IMR-90 (cell line): ENCODE measurements at places on chromosomes 13 and 19. TPM values are rescaled to one million over a fixed set of nuclear protein-coding genes. Genes with fewer than 3 reads are reported as not detected.
A peak's percentile ranks its signal among the peaks of the same experiment; 100 is the strongest.

Gene RNF17
- 0.01 and 0.03 TPM in 2 replicates for polyA plus RNA-seq

GRCh38 chr19:49189259-49189658, 31.7 kb downstream of the TRPM4 start:
- DNase-seq = no peak

Gene C13orf42
- polyA plus RNA-seq = not detected in 2 replicates

GRCh38 chr13:108349269-108349668, 79.8 kb downstream of the TNFSF13B start:
- DNase-seq = no peak

DNA sequence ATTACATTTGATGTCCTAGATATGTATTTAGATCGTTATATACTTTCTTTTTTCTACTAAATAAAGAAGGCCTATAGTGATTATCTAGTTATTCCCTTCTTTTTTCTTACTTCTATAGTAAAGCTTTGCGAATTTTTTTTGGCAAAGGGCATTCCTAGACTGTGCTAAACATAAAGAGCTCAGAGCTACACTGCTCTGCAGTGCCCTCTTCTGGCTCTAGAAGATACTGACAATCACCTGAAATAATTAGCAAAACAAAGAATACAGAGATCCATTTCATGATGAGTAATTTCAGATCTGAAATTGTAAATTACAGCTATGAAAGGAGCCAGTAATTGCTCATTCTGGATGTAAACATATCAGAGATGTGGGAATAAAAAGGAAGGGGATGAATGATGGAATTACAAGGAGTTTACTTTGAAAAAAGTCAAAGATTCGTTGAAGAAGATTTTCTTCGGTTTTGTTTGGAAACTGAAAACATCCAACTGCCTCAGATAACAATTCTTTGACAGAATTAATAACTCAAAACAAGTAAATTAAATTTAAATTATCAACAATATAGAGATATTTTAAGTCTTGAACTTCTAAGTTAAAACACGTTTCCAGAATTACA, 288.5 kb downstream of the NALCN start:
- DNase-seq = peak; percentile 53

GRCh38 chr19:6693056-6693471, 23.1 kb upstream of the TNFSF14 start:
- DNase-seq = no peak

DNA sequence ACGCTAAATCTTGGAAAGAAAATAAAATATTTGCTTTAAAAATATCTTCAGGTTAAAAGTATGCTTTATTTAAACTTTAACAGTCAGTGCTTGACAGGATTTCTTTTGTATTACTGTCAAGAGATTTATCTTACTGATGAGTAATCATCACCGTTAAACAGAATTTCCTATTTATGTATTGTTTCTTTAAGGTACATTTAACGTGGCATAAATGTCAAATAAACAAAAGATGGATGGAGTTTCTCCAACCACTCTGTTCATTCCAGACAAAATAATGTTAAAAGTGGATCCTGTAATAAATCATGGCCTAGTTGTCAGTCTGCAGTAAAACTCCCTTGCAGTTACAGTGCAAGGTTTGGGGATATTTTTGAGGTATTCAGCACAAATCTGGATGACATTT, 298.3 kb downstream of the DIAPH3 start:
- peak; percentile 5 for DNase-seq

GRCh38 chr19:35207391-35207871, 21.1 kb downstream of the FAM187B start:
- DNase-seq = no peak

DNA sequence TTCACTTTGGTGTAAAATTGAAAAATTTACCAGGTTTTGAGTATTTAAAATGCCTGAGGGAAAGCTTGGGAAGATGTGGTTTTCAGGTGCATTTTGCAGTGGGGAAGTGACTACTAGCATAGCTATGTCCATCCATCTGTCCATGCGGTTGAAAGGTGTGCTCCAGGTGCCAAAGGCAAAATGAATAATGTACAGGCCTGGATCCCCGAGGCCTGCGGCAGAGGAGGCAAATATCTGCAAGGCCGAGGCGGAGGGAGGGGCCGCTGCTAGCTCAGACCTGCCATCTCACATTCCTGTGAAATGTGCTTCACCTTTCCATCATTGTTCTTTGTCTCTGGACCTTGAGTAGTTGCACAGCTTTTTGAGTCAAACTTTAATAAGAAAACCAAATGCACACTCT, 65.5 kb downstream of the ERCC5 start:
- DNase-seq = no peak

DNA sequence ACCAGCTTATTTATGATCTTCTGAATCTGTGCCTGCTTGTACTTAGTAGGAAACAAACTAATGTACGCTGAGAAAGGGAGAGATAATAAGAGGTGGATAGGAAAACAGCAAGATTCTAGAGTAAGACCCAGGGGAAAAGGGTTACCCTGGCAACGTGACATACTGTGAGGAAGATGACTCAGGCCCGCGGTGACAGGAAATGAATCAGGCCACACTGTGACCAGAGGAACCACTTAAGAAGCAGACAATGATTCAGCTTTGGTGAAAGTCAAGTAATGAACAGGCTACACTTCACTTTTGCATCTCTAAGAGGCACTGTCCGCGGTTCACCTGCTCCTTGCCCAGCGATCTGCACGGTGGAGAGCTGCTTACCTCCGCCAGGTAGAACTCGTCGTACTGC, 158.2 kb downstream of the NALCN start:
- peak; percentile 86 for DNase-seq

GRCh38 chr19:33805840-33806433, 9.3 kb downstream of the KCTD15 start:
- no peak for DNase-seq

GRCh38 chr13:21075379-21076249, 14.2 kb upstream of the LATS2 start:
- DNase-seq = no peak

Gene TEX101
- polyA plus RNA-seq = not detected in 2 replicates

GRCh38 chr13:102400675-102401145, 1.1 kb downstream of the FGF14 start:
- no peak for DNase-seq

Gene NXNL1
- not detected in 2 replicates for polyA plus RNA-seq

- DNase-seq = no peak
Measured at GRCh38 chr19:44371815-44372480, 15.5 kb upstream of the ZNF112 start.

DNA sequence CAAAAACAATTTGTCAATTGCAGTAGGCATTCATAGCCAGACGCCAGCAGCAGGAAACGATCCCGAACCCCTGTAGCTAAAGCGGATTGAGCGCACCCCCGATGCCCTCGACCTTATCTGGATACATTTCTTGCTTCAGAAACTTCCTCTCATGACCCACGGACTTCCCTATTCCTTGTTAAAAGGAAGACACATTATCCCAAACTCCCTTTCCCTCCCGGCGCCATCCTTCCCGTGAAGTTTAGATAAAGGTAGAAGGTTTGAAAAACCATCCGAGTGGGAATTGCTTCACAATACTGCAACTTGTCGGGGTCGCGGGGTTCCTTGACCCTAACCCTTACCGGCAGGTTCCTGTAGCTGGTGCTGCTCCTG, 977 bp downstream of the PCDH20 start:
- DNase-seq = no peak

Gene ZNF99
- polyA plus RNA-seq = not detected in 2 replicates

DNA sequence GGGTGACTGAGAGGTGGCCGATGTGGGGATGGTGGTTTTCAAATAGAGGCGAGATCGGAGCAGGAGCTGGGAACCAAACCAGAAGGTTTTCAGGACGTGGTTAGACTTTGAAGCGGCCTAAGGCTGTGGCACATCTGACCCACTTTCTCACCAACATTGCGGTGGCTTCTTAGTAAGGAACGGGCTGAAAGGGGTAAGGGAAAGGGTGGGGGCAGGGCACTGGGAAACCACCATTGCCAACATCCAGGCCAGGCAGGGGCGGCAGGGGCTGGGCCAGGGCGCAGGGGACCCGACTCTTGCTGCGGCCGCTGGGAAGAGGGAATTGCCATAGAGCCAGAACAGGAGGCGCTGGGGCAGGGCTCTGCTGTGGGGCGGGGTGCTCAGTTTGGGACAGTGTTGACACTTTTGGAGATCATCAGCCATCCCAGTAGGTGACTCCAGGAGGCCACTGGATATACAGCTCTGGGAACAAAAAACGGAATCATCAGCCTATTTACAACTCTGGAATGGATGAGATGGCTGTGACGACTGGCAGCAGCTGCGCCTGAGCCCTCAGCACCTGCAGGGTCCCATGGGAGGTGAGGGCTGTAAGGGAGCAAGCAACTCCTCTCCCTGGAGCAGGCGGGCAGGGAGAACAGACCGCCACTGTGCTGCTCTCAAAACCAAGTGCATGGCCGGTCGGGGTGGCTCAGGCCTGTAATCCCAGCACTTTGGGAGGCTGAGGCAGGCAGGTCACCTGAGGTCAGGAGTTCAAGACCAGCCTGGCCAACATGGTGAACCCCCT, 52.2 kb downstream of the IRS2 start:
- DNase-seq = no peak

Gene FBXO17
- 20.7 and 22.6 TPM in 2 replicates for polyA plus RNA-seq

Gene CASP14
- polyA plus RNA-seq = not detected in 2 replicates

- no peak for DNase-seq
Measured at GRCh38 chr19:34075661-34076091, 96.6 kb upstream of the LSM14A start.

DNA sequence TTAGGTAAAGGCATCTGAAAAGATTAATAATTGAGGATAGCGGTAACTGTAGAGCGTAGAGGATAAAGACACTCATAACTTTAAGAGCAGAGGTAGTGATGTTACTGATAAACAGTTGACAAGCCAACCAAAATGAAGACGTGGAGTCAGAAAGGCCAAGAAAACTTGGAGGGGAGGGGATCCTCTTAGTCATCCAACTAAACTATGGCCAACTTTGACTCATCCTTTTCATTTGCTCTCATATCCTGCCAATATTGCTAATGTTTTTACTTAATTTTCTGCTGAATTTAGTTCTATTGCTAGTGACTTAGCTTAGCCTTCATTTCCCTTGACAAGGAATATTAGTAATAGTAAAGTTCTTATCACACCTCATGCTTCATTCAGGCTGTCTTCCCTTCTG, 13.4 kb downstream of the ITGBL1 start:
- DNase-seq = peak; percentile 77

DNA sequence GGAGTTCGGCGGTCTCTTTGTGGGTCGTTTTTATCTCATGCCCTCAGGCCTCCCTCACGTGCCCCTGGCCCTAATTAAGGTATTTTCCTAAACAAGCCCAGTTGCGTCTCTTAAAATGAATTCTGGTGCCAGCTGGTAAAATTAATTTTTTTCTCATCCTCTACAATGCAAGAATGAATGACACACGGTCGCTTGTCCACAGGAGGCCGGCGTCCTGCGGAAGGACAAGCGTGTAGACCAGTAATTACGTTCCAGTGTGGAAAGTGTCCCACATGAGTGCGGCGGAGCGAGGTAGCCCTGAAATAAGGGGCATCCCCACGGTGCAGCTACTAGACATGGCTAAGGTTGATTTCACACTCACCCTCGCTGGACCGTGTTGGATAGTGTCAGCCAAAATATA, 34.5 kb upstream of the NDUFS7 start:
- no peak for DNase-seq

GRCh38 chr19:17966550-17967256, at the start of gene KCNN1:
Gene KCNN1, plus strand, starts transcription at chr19:17967107. Its CDS starts 6,782 bp downstream, at chr19:17973889.
- DNase-seq = no peak

Gene KLK11
- not detected in 2 replicates for polyA plus RNA-seq

Gene ZNF420
- polyA plus RNA-seq = 1.2 and 1.5 TPM in 2 replicates

Gene COMMD6
- 63.5 and 65.3 TPM in 2 replicates for polyA plus RNA-seq

DNA sequence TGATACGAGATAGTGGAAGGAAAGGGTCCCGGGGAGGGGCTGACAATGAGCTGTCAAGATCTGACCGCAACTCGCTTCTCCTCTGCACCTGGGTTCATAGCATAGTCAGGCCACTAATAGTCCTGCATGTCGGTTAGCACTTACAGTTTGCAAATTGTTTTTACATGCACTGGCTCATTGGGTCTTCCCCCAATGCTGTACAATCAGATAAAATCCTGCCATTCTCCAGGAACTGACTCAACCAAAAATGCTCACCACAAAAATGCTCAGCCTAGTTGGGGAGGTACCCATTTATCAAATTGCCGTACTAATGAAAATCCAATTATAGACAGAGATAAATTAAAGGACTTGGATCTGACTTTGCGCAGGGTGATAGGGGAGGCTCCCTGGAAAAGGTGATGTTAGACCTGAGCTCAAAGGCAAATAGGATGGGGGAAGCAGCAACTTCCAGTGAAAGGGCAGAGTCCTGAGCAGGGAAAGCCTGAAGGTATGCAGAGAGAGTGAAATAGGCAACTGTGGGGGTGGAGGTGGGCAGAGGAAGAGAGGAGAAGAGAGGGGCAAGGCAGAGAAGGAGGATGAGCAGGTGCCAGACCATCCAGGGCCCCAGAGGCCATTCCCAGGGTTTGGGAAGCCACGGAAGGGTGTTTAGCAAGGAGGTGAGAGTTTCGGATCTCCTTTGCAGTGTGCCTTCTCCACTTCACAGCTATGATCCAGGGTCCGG, 326.1 kb upstream of the TSHZ3 start:
- peak; percentile 59 for DNase-seq

DNA sequence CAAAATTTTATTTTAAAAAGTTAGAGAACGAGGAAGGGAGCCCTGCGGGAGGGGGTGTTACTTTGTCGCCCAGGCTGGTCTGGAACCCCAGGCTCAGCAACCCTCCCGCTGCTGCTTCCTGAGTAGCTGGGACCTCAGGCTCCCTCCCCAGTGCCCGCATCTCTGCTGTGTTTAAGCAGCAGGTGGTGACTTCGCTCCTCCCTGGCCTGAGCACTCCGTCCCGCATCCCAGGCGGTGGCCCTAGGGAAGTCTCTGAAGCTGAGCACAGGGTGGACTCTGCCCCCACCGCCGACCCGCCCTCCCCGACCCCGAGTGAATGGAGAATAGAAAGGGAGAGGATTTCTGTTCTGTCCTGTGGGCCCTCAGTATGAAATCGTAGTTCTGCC, 30.5 kb downstream of the ZNF701 start:
- peak; percentile 3 for DNase-seq

Gene TDRD12
- 0.03 and 0.07 TPM in 2 replicates for polyA plus RNA-seq

DNA sequence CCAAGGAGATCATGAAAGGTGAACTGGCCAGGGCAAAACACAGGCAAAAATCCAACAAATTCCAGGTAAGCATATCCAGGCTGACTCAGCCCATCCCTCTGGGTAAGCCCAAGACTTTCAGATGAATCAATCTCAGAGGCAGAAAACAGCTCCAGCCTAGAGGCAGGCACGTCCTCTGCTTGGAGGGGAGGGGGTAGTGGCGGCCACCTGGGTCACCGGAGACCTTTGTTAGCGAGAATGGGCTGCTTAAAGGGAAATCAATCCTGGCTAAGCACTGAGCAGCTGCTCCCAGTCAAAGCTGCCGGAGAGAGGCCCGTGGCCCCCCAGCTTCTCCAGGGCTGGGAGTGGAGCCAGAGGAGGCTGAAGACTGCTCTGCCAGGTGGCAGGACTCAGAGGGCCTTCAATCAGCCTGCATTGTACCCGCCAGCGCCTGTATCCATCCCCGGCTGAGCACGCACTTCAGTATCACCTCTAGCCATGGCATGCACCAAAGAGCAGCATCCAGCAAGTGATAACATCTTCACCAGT, 48.2 kb downstream of the PIN1 start:
- DNase-seq = no peak

DNA sequence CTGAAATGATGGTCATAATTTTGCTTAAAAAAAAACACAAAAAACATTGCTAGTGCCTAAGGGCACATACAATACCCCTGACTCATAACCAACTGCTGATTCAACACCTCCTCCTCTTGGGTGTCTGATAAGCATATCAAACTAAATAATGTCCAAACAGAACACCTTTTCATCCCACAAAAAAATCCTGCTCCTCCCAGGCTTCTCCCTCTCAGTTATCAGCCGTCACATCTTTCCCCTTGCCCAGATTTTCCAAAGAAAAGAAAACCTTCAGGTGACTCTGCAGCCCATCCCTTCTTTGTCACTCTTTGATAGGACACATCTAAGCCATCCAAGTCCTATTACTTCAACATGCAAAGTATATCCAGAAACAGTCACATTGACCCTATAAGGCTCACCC, 46.9 kb downstream of the ABCC4 start:
- DNase-seq = peak; percentile 39

Gene YJEFN3
- polyA plus RNA-seq = 4.0 and 4.8 TPM in 2 replicates
